ENCODE measurements at places on chromosomes 16 and 17.

DNA sequence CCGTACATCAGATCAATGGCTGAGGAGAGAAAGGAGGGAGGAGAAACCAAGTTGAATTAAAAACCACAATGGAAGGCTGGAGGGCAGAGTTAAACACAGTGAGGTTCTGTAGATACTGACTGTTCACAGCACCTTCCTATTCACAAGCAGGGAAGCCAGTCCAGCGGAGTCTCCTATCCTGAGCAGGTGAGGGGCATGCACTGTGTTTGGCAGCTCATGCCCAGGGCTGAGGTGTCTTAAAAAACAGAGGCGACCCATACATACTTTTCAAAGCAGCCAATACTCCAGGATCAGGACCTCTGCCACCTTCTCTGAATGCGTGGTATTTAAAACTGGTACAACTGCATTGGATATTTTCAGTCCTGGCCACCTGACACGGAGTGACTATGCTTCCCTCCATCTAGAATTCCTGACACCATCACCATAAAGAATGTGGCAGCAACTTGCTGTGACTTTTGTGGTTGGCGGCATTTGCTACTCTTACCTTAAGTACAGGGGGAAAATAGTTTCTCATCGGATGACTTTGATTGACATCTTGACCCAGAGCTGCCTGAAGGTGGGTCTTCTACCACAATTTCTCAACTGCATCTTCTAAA lies 21.5 kb downstream of the USP22 start:
- DNase-seq, result no peak

GRCh38 chr17:40563220-40564052 lies 1.8 kb downstream of the CCR7 start:
- DNase-seq, result no peak

GRCh38 chr17:59010026-59010425 lies 96.7 kb downstream of the TRIM37 start:
- DNase-seq, result no peak

DNA sequence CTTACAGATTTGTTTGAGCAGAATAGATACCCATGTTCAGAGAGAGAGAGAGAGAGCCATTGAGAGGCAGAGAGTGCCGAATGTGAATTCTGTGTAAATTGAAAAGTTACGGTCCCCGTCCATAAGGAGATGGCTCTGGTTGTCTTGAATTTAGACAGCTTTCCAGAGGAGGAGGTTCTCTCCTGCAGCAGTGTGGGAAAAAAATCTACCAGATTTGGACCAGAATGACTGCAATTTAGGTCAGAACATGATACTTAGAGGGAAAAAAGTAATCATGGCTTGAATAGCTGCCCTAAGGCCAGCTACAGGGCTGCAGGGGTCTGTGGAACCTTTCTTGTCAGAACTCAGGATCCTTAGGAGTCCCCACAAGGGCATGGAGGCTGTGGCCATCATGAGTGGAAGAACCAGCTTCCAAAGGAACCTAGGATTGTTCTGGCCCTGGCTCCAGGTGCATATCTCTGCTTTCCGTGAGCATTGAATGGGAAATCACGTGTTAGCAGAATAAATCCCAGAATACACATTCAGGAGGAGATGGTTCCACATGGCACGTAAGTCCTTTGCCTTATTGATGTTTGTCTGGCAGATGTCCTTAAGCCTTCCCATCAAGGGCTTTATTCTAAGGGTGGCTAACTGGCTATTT lies 13.0 kb downstream of the PITPNC1 start:
- no peak for DNase-seq

DNA sequence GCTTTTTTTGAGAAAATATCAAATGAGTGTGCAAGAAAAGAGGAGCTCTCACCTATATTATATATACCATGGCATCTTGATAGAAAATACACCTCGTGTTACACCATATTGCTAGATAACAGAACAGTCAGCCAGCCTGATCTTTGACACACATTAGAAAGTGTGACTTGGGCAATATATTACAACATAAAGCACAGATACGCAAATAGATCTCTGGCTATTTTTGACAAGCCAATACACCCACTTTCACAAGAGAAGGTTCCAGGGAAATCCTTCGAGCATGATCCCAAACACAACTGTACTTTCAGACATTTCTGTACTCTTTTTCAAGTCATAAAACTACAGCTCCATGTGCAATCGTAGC lies 9.4 kb downstream of the GGA2 start:
- no peak for DNase-seq

GRCh38 chr17:15452746-15453145 lies 14.7 kb downstream of the CDRT4 start:
- DNase-seq, result no peak

- DNase-seq, result peak; percentile 83
Measured at GRCh38 chr16:15704545-15704987, 54.5 kb downstream of the NDE1 start.

GRCh38 chr16:73396556-73396955 lies 348.6 kb upstream of the ZFHX3 start:
- DNase-seq, result no peak

- no peak for DNase-seq
Measured at GRCh38 chr16:24525970-24526559, 13.3 kb upstream of the RBBP6 start.

DNA sequence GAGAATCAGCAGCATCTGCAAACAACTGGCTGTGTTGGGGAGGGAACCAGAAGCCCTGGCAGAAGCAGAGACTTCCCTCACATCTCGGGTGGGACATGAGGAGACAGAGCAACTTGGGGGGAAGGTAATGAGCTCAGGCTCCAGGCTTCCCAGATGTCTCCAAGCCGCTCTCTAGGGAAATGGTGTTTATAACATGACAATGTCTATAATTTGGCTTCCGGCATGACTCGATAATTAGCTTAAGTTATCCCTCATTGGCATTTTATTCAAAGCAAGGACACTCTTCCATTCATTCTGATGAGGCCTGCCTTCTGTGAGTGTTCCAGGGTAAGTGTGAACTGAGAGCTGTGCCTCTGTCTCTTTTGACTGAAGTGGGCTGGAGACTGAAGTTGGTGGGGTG lies 14.7 kb upstream of the MLLT6 start:
- DNase-seq, result no peak

GRCh38 chr16:7921345-7921744 lies 588.7 kb downstream of the RBFOX1 start:
- DNase-seq, result no peak

GRCh38 chr16:28164140-28164539 lies 47.6 kb downstream of the XPO6 start:
- DNase-seq, result no peak

GRCh38 chr16:15783985-15784384 lies 72.8 kb downstream of the MYH11 start:
- DNase-seq, result no peak

DNA sequence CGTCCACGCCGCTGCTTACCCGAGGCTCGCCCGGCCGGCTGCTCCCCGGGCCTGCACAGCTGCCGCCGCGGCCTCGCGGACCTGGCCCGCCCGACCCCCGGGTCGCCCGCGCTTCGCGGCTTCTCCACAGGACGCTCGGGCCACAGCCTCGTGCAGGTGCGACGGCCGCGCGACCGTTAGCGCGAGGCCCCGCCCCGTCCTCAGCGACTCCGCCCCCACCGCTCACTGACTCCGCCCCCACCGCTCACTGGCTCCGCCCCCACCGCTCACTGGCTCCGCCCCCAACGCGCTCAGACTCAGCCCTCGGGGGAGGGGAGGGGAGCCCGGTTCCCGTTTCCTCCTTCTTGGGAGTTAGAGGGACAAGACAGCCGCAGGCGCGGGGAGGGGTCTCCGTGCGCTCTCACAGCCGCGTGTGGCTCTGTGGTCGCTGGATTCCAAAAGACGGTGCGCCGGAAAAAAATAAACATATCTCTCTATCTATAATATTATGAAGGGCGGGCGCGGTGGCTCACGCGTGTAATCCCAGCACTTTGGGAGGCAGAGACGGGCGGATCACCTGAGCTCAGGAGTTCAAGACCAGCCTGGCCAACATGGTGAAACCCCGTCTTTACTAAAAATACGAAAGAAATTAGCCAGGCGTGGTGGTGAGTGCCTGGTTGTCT lies at the start of gene MEIOB:
TSS of gene MEIOB (minus strand) at position 191 of the 662 bp plus-strand sequence. CDS start 3,989 bp downstream, outside the sequence.
- DNase-seq, result no peak

GRCh38 chr17:66277191-66277590 lies 25.2 kb upstream of the PRKCA start:
- no peak for DNase-seq

DNA sequence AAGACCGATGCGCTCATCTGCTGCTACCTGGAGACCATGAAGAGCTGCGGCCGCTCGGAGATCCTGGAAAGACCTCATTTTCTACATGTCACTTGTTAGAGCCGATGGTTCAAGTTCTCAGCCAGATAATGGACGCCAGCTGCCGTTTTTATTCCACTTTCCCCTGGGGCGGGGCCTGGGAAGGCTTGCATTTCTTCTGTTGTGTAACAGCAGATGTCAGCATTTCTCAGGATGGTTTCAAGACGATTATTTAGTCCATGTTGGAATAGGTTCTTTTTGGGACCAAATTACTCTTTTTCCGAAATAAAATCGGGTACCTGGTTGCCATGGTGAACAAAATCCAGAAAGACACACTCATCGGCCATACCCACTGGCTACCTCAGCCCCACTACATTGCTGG lies 1418.3 kb downstream of the CDH11 start:
- no peak for DNase-seq

DNA sequence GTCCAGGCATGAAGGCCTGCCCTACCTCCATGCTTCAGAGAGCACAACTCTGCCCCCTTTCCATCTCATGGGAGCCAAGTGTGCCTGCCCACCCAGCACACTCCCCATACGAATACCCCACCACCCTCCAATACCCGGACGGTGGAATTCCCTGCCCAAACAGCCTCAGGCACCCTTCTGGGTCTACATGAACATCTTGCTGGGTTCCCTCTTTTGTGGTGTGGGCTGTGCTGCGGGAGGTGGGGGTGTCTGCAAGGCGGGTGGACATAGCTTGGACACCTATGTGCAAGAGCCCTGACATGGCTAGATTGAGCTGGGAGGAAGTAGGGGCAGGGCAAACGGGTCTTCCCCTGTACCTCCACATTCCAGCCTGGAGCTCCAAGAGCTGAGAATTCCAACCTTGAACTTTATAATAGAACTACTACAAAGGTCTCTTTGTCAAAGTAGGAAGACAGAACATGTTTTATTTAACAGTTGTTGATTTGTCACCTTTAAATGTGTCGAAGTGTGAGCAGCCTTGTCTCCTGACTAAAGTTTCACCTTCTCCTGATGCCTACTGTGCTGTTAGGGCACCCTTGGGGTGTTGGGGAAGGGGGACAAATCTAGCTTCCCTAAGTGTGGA lies 9.1 kb downstream of the SLC6A2 start:
- DNase-seq, result no peak

GRCh38 chr16:23182679-23183542 lies at the start of gene SCNN1G:
SCNN1G (plus strand) TSS chr16:23182745; CDS start chr16:23186272, 3,527 bp downstream.
- DNase-seq, result no peak

DNA sequence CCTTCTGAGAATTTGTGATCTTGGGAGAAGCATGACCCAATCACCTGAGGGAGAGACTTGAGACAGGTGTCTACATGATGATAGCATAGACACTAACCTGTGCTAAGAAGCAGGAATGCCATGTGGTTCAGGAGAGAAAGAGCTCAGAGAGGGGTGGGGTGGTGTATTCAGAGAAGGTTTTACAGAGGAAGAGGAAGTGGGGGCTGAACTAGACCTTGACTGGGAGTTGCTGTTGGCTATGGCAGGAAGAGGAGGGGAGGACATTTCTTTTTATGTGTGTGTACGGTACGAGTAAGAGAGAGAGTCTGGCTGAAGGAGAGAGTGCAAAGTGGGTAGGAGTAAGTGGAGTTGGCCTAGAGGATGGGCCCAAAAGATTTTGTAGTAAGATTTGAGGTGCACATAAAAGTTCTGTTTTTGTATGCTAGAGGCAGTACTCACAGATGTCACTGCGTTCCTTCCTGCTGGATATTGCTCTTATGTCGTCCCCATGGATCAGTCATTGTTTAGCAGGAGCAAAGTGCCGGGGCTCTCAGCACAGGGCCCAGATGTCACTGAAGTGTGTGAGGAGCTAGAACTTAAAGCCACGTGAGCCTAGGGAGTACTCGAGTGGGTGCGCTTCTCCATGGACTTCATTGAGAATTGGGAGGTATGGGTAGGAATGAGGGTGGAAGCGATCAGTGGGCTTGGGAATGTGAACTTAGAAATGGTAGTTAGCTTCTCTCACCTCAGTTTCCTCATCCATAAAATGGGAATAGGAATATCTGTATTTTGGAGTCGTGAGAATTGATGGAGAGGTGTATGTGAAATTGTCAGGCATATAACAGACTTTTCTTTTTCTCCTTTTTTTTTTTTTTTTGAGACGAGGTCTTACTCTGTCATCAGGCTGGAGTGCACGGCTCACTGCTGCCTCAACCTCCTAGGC lies 22.1 kb downstream of the SLC7A6 start:
- DNase-seq, result no peak

- DNase-seq, result no peak
Measured at GRCh38 chr17:64004903-64005733, 7.0 kb downstream of the PRR29 start.

- no peak for DNase-seq
Measured at GRCh38 chr16:83350481-83350880, 457.3 kb upstream of the HSBP1 start.

GRCh38 chr17:44768505-44769142 lies 9.8 kb downstream of the ADAM11 start:
- DNase-seq, result no peak

- DNase-seq, result no peak
Measured at GRCh38 chr16:86431540-86431939, 78.8 kb upstream of the FOXF1 start.

GRCh38 chr17:14582996-14583395 lies 282.1 kb downstream of the HS3ST3B1 start:
- no peak for DNase-seq

DNA sequence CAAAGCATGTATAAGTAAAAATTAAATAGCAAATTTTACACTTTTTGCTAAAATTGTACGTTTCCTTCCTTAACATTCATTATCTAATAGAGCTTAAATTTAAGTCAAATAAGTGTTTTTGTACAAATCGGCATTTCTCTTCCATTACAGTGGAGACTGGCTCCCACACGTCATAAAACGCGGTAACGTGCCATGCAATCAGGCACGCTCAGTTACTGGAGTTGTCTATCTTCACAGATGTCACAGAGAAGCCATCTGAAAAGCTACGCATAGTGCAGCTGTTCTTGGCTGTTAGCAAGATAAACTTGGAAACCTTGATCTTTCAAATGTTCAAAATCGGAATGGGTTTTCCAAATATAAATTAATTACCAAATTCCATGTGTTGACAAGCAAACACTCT lies 165.3 kb downstream of the STX8 start:
- no peak for DNase-seq

- DNase-seq, result peak; percentile 89
Measured at GRCh38 chr17:82242977-82243647, 14.3 kb downstream of the SLC16A3 start.

DNA sequence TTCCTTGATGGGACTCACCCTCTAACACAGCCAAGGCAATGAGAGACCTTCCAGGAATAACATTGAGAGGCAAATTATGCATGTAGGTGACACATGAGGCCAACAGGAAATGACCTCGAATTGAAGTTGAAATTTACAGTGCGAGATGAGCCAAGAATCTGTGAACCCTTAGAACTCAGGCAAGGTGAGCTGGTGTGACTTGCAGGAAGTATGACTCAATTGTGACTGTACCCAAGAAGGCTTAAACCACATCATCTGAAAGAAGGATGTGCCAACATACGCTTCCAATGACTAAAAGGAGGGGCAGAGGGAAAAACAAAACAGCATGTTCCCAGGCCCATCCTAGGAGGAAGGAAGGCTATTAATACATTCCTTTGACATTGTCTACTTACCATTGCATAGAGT lies 44.8 kb downstream of the PITPNC1 start:
- DNase-seq, result no peak

- DNase-seq, result no peak
Measured at GRCh38 chr17:64413513-64413912, 22.9 kb upstream of the PECAM1 start.

Measured in Ammon's horn (tissue), 1 donor.